NCI-H524 treated with DMSO at 0.1 percent for 48 hours (cell line): ENCODE measurements at places on chromosomes 7 and 10.

DNA sequence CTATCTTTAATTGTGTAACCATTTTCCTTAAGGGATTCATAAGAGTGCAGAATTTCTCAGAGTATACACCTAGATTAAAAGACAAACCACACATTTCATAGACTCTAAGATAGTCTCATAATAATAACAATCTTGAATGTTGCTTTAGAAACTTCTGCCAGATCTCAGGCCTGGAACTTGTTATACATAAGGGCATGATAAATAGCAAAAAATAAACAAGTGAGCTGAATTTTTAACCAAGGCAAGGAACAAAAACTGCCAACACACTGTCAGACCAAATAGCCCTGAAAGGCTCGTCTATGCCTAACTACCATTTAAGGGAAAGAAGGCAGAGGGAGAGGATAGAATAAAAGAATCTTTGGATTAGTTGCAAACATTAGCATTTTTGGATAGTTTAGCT is 65.8 kb upstream of the SEMA3C start:
- DNase-seq = no peak

GRCh38 chr10:17022466-17022825 is 107.2 kb downstream of the CUBN start:
- DNase-seq = no peak

- DNase-seq = no peak
These were observed 1084.1 kb upstream of the PHF14 start for GRCh38 chr7:9889554-9889953.

GRCh38 chr10:111830359-111830758 is 353.2 kb downstream of the GPAM start:
- no peak for DNase-seq

- peak; percentile 92 for DNase-seq
These were observed 323.0 kb downstream of the EXOC4 start for GRCh38 chr7:133575726-133576440.

GRCh38 chr10:10725196-10725595 is 292.5 kb upstream of the CELF2 start:
- no peak for DNase-seq

- no peak for DNase-seq
These were observed 81.3 kb downstream of the ZRANB1 start for GRCh38 chr10:125023255-125023654.

DNA sequence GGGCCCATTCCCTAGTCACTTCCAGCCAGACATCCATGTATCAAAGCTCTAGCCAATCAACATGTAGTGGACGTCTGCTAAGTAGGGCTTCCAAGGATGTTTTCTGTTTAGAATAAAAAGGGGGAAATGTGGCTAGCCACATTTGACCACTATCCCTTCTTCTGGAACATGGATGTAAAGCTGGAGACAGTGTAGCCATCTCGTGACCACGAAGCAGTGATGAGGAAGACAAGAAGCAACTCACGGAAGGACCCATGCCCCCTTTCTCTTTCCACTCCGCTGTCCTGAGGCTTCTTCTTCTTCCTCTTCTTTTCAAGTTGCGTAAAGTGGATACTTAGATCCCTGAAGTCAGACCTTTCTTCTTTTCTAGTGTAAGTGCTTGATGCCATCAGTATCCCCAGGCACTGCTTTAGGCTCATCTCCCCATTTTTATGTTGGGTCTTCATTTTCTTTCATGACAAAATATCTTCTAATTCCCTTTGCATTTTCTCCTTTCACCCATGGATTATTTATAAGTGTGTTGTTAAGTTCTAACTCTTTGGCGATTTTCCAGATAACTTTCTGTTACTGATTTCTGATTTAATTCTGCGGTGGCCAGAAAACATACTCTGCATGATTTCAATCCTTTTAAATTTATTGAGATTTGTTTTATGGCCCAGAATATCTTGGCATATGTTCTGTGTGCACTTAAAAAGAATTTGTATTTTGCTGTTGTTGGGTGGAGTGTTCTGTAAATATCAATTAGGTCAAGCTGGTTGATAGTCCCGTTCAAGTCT is 594.5 kb downstream of the SDK1 start:
- DNase-seq = no peak

GRCh38 chr7:29274146-29275017 is 79.8 kb downstream of the CHN2 start:
- no peak for DNase-seq

GRCh38 chr10:30743586-30743985 is 114.0 kb upstream of the LYZL2 start:
- no peak for DNase-seq

DNA sequence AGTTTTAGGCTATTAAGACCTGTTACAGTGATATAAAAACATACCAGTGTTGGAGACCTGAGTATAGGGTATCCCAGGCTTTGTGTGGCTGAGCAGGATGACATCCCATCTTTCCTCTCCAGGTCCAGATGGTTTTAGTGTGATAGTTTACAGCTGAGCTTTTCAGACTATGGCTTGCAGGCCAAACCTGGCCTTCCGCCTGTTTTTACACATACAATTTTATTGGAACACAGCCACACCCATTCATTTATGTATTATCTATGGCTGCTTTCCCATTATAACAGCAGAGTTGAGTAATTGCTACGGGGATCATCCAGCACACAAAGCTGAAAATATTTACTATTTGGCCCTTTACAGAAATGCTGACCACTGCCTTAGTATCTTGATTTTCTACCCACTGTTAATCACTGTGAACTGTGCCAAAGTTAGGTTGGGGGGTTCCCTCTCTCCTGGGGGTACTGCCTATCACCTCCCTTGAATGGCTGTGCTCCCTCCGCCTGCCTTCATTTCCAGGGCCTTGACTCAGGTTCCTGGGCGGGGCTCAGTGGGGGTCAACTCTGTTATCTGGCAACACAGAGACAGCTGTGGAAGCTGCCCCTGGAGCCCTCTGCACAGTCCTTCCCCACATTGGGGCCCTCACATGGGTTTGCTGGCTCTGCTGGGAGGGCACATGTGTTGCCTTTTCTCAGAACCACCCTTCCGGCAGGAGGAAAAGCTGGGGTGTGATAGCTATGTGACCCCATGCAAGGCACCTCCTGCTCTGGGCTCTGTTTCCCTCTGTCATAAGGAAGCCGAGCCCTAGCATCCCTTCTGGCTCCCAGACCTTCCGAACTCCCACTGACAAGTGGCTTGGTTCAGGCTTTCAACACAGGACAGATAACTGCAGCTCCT is 40.3 kb upstream of the SH2D4B start:
- DNase-seq = no peak

DNA sequence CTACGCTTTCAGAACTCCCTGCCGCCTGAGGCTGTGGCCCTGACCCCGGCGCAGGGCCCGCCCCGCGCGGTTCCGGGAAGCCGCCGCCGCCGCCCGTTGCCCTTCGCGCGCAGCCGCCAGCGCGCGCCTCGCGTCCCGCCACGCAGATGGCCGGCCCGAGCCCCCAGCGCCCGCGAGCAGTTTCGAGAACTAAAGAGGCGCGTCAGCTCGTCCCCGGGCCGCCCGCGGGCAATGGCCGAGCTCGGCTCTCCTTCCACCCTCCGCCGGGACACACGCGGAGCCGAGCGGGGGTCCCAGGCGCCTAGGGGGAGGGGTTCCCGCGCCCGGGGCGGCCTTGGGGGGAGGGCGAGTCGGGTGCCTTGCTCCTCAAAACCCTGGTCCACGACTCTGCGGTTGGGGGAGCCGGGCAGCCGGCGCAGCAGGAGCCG is 1.8 kb downstream of the HNRNPF start:
- DNase-seq = no peak

- DNase-seq = no peak
These were observed 88.1 kb downstream of the FOXL3 start for GRCh38 chr7:378041-378420.

- DNase-seq = no peak
These were observed 119.0 kb upstream of the PTPRZ1 start for GRCh38 chr7:121753944-121754343.
